ENCODE measurements at places on chromosomes 1 and 21.
A peak's percentile ranks its signal among the peaks of the same experiment; 100 is the strongest.

GRCh38 chr1:18955441-18956192 is 859 bp downstream of the IFFO2 start:
- no peak for DNase-seq

DNA sequence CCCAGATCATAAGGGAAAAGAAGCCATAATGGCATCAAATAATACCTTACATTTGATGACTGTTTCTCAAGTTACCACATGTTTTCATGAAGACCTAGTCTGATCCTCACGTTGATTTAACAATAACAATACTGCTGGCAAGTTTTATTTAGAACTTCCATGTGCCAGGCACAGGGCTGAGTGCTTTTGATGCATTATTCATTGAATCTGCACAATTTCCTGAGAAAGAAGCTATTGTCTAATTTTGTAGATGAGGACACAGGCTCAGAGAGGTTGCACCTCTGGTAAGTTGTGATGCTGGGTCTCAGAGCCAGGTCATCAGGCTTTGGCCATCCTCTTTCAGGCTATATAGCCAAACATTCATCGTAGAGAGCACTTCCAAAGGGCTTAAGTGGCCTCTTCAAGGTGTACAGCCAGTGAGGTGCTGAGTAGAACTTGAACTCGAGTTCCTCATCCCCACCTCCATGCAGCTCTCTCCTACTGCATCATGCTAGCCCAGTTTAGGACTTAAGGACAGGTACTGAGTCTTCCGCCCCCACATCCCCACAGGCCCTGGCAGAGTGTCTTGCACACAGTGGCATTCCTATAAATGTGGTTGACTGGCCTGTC is 8.3 kb upstream of the PEF1 start:
- no peak for DNase-seq

- no peak for DNase-seq
These were observed 39.1 kb downstream of the PCSK9 start for GRCh38 chr1:55078470-55078869.

GRCh38 chr21:27393726-27394125 is 426.8 kb upstream of the ADAMTS5 start:
- DNase-seq: no peak

DNA sequence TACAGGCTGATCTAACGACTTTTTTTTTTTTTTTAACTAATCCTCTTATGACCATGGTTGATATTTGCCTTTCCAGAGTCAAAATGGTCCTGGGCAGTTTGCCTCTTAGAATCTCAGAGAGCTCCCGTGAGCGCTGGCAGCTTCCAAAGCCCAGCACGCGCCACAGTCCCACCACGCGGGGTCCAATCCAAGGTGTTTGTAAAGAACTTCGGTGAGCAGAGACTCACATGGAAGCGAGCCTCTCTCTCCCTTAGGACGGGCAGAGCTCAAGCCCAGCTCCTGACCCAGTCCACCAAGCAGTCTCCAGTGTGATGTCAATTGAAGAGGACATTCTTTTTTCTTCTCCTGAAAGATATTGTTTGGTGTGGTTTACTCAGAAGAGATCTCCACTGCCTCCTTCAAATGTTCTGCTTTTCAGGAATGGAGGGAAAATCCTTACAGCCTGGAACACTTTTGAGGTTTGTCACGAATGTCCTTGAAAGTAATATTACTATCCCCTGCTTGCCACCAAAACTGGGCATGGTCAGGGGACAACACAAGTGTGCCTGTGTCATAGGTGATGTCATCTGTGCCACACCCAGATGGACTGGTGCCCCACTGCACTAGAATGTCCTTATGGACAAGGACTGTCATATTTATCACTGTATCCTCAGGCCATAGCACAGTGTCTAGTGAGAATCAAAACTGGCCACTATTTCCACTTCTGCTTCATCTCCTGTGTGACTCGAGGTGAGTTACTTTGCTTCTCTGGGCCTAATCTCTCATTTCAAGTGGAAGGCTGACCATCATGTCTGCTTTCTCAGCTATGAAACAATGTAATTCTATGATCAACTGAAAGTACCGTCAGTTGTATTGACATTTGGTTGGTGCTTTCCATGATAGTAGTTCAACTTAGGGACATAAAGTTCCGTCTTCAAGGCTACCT is 97.4 kb upstream of the EDEM3 start:
- no peak for DNase-seq

- DNase-seq: no peak
These were observed 15.2 kb downstream of the GADD45A start for GRCh38 chr1:67700220-67700619.

GRCh38 chr21:25837533-25838265 is 102.9 kb downstream of the GABPA start:
- peak; percentile 96 for DNase-seq

- DNase-seq: no peak
These were observed 55.9 kb downstream of the DAP3 start for GRCh38 chr1:155744711-155745283.

GRCh38 chr21:35976481-35976880 is 83.8 kb downstream of the SETD4 start:
- no peak for DNase-seq

- no peak for DNase-seq
These were observed 108.0 kb downstream of the KCNJ6 start for GRCh38 chr21:37808261-37808660.

DNA sequence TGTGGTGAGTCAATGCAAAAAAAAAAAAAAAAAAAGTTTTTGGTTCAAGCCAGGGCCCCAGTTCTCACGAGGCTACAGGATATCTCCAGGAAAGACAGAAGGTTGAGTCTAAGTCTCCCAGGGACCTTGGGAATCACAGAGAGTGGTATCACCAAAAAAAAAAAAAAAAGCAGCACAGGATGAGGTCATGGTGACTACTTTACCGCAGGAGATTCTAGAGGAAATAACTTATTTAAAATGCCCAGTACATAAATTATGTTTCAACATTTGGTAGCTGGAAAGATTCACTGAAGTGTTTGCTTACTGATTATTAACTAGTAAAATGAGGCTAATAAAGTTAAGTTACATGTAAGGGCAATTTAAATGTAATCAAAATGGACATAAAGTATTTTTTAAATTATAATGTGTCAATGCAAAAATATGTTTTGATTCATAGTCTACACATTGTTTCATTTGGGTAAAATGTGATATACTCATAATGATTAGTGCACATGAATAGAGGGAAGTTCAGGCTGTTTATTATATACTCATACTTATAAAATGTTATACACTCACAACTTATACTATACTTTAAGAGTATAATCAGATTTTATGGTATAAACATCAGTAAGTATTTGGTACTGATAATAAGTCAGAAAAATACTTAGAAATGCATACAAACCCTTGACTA is 84.1 kb downstream of the PLPPR5 start:
- DNase-seq: peak; percentile 72

DNA sequence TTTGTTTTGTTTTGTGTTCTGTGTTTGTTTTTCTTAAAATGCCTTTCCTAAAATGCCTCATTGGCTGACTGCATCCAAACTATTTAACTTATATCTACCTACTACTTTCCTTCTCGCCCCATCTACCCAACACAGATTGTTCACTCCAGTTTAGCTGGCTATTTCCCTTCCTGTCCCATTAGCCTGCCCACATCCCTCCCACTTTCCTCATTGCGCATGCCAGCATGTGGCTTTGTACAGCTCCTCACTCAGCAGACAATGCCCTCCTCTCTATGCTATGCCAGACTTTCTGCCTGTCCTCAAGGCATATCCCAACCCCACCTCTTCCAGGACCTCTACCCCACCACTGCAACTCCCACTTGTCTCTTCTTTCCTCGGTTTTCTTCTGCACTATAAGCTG is 94.7 kb upstream of the C1orf21 start:
- no peak for DNase-seq

DNA sequence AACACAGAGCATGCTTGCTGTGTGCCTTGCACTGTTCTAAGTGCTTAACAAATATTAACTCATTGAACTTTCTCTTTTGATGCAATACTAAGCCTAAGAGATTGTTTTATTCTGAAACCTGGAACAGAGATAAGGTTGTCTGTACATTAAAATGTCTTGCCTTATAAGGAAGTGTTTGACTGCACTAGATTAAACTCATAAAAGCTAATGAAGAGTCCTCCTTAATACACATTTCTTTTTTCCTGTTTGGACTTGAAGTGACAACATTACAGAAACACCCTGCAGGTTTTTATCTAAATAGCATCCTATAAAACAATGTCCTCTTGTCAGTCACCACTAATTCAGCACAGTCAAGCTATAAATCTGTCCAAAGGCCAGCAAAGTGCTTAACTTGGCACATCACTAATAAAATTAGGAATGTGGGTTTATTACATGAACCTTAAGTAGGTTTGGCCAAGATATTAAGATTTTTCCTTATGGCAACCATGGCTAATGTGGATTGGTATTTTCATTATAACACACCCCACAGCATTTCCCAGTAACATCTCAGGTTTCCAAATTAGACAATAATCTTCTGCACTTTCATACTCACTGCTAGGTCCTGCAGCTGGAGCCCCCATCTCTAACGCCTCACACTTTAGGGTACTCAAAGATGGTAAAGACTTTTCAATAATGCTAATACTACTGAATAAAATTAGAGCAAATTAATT is 389.7 kb downstream of the LMO4 start:
- DNase-seq: no peak

DNA sequence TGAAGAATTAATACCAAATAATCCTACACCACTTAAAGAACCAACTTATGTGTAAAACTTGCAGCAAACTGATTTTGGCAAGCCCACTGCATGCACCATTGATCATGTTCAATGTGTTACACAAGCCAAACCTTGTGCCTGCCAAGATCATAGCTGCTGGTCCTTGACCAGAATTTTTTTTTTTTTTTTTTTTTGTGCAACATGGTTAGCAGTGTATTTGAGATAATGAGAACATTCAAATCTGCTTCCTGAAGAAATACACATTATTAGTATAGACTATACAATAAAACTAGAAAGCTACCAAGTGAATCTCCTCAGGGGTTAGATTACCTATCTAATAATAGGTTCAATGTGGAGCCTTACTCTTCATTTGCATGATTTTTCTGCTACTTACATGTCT is 421.0 kb downstream of the MRPL39 start:
- DNase-seq: no peak

DNA sequence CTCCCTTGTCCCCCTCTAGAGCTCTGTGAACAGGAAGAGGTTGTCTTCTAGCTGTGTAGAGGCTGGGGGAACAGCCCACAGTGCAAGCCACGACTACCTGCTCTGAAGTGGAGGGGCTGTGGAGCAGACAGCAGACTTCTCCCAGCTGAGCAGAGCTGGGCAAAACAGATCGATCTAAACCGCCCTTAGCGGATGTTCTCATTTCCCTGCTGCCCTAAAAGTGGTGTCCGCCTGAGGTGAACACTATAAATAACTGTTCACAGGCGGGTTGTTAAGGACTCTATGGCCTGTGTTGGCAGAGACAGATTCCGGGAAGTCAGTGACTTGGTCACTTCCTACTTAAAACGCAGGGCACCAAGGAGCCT is 203.2 kb downstream of the RHOU start:
- no peak for DNase-seq

DNA sequence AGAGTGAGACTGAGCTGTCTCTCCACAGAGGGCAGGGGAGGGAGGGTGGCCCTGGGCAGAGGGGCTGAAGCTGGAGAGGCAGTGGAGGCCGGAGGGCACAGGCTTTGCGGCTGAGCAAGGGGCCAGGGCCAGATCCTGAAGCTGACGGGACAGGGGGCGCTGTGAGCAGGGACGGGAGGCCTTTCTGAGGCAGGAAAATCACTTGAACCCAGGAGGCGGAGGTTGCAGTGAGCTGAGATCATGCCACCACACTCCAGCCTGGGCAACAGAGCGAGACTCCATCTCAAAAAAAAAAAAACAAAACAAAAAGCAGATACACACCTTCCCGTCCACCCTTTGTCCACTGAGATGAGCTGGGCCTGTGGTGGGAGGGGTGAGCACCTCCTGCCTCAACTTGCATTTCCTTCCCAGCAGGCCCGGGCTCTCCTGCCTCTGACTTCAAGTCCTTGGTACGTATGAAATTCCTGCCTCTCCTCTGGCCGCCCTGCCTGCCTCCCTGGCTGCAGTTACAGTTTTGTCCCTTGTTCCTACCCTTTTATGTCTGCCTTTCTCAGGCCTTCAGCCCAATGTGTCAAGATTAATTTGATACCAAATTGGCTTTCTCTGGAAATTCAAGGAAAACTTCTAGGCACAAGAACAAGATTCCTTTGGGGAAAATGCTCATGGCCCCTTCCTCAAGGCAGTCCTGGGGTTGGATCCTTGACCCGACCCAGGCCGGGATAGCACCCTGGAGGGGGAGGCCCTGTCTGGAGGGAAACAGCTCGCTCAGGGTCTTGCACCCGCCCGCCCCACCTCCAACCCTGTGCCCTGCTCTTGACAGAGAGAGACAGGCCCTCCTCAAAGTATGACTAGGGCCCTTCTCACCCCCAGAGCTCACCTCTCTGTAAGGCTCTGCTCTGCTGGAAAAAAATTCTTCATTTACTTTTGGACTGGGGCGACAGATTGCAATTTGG is 11.2 kb upstream of the ADAMTSL4 start:
- DNase-seq: peak; percentile 88

- DNase-seq: no peak
These were observed 2.1 kb upstream of the TTLL7 start for GRCh38 chr1:84000954-84001495.

DNA sequence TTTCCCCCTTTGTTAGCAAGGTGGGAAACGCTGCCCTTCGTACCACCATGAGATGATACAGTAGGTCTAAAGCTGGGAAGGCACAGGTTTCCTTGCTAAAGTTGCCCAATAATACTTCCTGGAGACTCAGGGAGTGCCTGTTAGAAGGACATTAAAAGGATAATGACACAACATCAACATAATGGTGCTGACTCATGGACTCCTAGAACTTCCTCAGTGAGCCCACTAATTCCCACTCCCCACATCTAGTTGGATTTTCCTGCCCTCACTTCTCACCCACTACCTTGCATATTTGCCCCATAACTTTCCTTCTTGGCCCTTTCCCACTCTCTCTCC is 17.5 kb downstream of the CFAP45 start:
- DNase-seq: peak; percentile 16

DNA sequence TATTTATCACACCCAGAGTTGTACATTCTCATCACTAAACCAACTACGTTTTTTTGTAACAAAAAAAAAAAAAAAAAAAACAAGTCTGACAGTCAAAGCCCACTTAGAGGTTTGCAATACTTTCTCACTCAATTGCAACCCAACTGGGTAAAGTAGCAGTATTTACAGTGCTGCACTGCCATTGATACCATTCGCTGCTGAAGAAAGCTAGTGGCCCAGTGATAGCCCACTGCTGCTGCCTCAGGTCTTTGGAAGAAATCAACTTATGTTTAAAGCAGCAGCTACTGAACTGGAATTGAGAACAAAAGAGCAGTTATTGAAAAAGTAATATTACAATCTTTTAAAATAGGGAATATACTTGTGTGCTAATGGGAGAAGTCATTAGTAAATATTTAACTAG is 2.7 kb downstream of the HNRNPU start:
- peak; percentile 28 for DNase-seq

- peak; percentile 44 for DNase-seq
These were observed 58.0 kb upstream of the RAB3GAP2 start for GRCh38 chr1:220330265-220330664.

GRCh38 chr1:3626025-3626424 is 1.2 kb downstream of the TPRG1L start:
- no peak for DNase-seq

GRCh38 chr1:56894014-56894413 is 39.4 kb downstream of the C8A start:
- DNase-seq: no peak

Measured in fibroblast of the aortic adventitia (primary cell).